ENCODE measurements at places on chromosomes 2 and 18.

GRCh38 chr2:202790676-202791075 is 80.9 kb downstream of the ICA1L start:
- no peak for DNase-seq

- DNase-seq: no peak
Observed at GRCh38 chr18:49733321-49733720, 80.0 kb downstream of the ACAA2 start.

- no peak for DNase-seq
Observed at GRCh38 chr2:60558536-60558935, 5.1 kb upstream of the BCL11A start.

DNA sequence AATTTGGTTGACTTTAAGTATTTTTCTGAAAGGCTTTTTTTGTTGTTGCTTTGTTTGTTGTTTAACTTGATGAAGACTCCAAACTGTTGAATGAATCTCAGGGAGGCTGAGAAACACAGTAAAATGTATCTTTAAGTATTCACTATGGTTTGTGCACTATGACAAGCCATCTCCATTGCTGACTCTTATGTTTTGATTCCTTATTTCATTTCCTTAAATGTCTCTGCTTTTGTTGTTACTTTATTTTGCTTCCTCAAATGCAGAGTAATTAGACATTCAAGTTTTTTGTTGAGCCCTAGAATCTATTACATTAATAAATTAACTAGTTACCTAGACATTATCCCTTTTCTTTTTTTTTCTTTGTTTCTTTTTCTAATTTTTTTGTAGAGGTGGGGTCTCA is 46.3 kb upstream of the SLC39A10 start:
- no peak for DNase-seq

DNA sequence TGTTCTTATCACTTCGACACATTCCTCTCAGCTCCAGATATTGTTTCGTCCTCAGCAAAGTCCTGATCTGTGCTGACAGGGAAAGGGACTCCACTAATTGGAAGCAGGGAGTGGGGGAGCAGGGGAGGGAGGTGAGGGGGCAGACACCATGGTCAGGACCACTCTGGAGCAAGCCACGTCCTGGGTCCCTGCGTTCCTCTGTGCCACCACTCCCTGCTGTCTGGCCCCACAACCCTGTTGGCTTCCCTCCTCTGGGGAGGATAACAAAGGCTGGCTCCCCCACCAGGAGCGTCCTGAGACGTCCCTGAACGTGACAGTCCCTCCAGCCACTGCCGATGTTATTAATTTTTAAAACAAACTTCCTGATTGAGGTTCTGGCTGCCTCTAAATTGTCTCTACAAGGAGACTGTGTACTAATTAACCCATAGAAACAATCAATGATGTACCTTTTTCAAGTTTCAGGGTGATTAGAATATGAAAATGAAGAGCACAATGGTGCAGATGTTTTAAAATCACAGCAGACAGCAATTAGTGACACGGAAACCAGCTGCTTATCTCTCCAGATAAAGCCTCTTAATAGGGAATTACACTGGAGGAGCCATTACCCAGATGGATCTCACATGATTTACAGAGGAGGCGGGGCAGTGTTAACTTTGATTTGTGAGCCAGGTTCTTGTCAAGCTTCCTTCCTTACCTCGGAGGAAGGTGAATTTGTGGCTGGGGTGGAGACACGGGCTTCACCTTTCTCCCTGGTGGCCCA is 257.5 kb downstream of the SETBP1 start:
- no peak for DNase-seq

- DNase-seq: no peak
Observed at GRCh38 chr2:83002706-83003105, 1456.4 kb downstream of the SUCLG1 start.

- DNase-seq: no peak
Observed at GRCh38 chr2:99822474-99823207, 319.7 kb downstream of the AFF3 start.

DNA sequence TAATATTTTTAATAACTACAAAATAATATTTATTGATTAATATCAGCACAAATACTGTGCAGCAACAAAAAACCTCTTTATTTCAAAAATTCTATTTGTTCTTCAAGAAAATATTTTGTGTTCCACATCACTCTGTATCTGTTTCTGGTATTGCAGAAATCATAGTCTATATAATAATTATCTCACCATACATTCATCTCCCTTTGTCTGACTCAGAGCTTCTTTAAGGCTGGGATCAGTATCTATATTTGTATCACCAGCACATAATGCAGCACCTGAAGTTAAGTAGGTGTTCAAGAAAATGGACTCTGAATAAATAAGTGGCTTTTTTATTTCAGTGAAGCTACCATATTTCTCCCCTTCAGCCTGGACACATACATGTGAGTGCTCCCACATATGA is 1.6 kb upstream of the MARCHF4 start:
- DNase-seq: no peak

GRCh38 chr2:181070836-181071200 is 90.4 kb downstream of the UBE2E3 start:
- no peak for DNase-seq

- DNase-seq: no peak
Observed at GRCh38 chr2:56107502-56108220, 76.1 kb upstream of the CCDC85A start.

DNA sequence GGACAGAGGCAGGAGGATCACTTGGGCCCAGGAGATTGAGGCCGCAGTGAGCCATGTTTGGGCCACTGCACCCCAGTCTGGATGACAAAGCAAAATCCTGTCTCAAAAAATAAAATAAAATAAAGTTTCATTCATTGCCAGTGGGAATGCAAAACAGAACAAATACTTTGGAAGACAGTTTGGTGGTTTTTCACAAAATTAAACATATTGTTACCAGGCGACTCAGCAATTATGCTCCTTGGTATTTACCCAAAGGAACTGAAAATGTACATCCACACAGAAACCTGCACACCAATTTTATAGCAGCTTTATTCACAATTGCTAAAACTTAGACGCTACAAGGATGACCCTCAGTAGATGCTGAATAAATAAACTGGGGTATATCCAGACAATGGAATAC is 35.8 kb downstream of the FOSL2 start:
- DNase-seq: no peak

- DNase-seq: peak; percentile 37
Observed at GRCh38 chr18:63949068-63949737, at the start of gene HMSD. HMSD (plus strand) TSS chr18:63949301; CDS start chr18:63953456, 4,155 bp downstream.

GRCh38 chr18:56662063-56662408 is 10.9 kb downstream of the WDR7 start:
- no peak for DNase-seq

GRCh38 chr18:78675231-78675630 is 304.4 kb upstream of the SALL3 start:
- no peak for DNase-seq

GRCh38 chr2:168649105-168649504 is 153.3 kb upstream of the NOSTRIN start:
- DNase-seq: no peak

GRCh38 chr2:222434204-222434603 is 9.9 kb downstream of the SGPP2 start:
- DNase-seq: no peak

DNA sequence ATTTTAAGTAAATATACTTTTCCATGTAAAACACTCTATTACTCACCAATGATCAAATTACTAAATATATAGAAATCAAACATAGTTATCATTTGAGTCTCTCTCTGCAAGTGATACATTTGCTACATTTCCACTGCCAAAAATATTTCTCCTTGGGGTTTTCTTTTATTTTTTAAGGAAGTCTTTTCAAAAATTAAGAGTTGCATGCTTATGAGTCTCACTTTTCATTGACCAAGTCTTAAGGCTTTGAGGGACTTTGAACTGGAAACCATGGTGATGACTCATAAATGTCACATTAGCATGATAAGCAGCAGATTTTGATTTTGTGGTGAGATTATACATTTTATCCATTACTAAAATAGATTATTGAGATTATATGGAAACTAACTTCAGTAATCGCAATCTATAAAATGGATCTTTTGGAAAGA is 152.9 kb downstream of the FAM124B start:
- DNase-seq: no peak

- no peak for DNase-seq
Observed at GRCh38 chr2:12391116-12391515, 325.6 kb upstream of the TRIB2 start.

DNA sequence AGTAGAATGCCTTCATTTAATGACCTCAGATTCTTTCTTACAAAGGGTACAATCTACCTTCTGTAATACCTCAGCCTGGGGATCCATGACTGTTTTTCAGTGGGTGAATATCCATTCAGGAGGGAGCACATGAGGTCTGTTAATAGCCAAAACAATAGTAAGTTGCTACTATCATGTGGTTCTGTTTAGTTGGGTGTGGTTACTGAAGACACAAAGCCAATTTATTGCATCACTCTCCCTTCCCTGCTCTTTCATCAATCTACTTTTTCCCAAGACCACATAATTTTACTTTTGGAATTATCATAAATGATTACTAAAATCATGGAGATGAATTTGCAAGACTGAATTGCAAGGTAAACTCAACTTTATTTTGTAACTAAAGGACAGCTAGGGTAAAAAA is 254.2 kb downstream of the GALNT13 start:
- no peak for DNase-seq

GRCh38 chr2:64635976-64636911 is 17.5 kb downstream of the SERTAD2 start:
- DNase-seq: no peak

DNA sequence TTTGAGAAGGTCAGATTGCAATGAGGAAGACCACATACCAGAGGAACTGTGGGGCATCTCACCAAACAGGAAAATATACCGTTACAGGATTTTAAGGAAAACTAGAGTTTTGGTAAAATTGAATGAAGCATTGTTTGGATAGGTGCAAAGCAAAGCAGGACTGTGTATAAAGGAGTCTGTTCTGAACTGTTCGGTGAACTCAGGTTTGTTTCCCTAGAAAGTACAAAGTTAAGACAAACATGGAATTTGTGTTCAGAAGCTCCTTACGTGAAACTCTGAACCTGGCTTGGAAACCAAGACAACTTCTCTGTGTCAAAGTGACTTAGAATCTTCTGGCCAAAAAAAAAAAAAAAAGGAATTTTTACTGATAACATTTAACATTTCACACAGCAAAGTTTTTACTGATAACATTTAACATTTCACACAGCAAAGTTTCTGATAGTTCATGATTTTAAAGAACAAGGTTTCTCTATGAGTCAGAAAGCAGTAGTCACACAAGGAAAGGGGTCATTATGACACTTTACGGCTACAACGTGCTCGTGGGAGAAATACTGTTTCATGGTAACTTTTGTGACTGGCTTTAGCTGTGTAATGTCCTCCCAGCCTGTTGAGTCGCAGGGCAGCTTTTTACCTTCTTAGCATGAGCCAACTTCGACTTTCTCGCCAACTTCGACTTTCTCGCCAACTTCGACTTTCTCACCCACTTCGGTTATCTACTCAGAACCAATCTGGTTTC is 21.2 kb upstream of the TET3 start:
- no peak for DNase-seq

GRCh38 chr2:149021761-149022160 is 16.7 kb upstream of the LYPD6B start:
- DNase-seq: no peak

DNA sequence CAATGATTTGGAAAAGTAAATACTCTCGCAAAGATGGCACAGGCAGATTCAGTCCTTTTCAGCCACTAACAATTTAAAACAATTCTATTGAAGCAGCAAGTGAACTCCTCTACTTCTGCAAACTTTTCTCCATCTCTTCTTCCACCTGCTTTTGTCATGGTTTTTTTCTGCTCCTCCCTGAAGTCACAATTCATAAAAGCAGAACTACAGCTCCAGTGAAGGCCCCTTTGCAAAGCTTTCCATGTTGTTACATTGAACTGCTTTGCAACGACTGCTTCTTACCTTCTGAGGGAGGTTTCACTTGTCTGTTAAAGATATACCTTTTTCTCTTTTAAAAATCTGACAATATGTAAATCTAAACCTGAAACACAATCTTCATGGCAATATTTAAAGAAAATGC is 3.7 kb upstream of the SERTAD2 start:
- DNase-seq: no peak

Data from heart left ventricle (tissue), 16 donors.